Activated naive CD8-positive, alpha-beta T cell treated with anti-CD3 and anti-CD28 coated beads for 36 hours (primary cell): ENCODE measurements at places on chromosomes 11 and 22. TPM values are rescaled to one million over a fixed set of nuclear protein-coding genes. Genes with fewer than 3 reads are reported as not detected.
A peak's percentile ranks its signal among the peaks of the same experiment; 100 is the strongest.

Gene POTEH
- total RNA-seq: not detected

Gene PHOX2A
- total RNA-seq: not detected

Gene MAJIN
- 0.14 TPM for total RNA-seq

- H3K27ac ChIP-seq: no peak overlapping the region
- H3K27me3 ChIP-seq: no peaks in the 10 kb centered on the region
- H3K36me3 ChIP-seq: no peaks in the 10 kb centered on the region
- H3K4me3 ChIP-seq: no peak overlapping the region
- no peaks in the 10 kb centered on the region for H3K4me1 ChIP-seq
Observed at GRCh38 chr11:12503039-12503484, 125.7 kb downstream of the PARVA start.

GRCh38 chr11:35488117-35488516, 37.3 kb downstream of the PAMR1 start:
- H3K27ac ChIP-seq: no peak overlapping the region
- no peak overlapping the region for H3K4me3 ChIP-seq
- no peaks in the 10 kb centered on the region for H3K4me1 ChIP-seq
- peaks cover 37% of the 10 kb centered on the region for H3K27me3 ChIP-seq
- DNase-seq: no peak
- H3K36me3 ChIP-seq: no peaks in the 10 kb centered on the region

DNA sequence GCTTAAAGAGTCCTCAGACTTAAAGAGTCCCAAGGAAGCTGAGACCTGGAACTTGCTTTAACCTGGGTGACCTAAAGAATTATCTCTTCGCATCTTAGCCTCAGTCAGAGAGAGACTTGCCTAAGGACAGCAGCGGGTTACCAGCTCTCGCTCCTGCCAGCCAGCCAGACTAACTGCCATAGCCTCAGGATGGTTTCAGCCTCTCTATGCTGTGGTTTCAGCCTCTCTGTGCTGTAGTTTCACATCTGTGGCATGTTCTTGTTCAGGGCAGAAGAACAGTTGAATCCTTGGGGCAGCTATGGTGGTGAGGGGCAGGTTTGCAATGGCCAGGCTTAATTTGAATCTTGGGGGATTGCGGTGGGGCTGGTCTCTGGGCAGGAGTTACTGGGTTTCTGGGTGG, 2.3 kb downstream of the FRMD8 start:
- H3K27ac ChIP-seq: peak overlapping the region; percentile 17
- H3K27me3 ChIP-seq: no peaks in the 10 kb centered on the region

GRCh38 chr22:37144180-37144554, 5.5 kb downstream of the IL2RB start:
- no peak overlapping the region for H3K4me3 ChIP-seq
- DNase-seq: no peak
- no peak overlapping the region for H3K27ac ChIP-seq
- H3K27me3 ChIP-seq: no peaks in the 10 kb centered on the region
- peaks cover 58% of the 10 kb centered on the region for H3K36me3 ChIP-seq

DNA sequence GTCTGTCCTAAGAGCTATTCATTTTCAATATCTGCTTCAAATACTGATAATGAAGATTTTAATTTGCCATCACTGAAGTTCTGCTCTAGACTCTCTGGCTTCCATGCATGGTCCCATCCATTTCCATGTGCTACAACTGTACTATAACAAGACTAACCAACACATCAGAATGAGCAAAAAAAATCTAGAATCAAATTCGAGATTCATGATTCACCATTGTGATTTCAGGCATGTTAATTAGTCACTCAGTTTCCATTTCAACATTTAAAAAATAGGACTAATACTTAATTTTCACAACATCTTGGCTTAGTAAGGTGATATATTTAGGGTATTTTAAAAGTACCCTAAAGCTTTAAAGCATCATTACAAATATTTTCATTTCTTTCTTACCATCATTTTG, 22.8 kb downstream of the PICALM start:
- peak overlapping the region; percentile 48 for H3K4me3 ChIP-seq
- peaks cover 83% of the 10 kb centered on the region for H3K4me1 ChIP-seq
- H3K27ac ChIP-seq: peak overlapping the region; percentile 93
- H3K36me3 ChIP-seq: peaks cover 48% of the 10 kb centered on the region
- no peaks in the 10 kb centered on the region for H3K27me3 ChIP-seq

- peak overlapping the region; percentile 36 for H3K4me3 ChIP-seq
- H3K36me3 ChIP-seq: peaks cover 24% of the 10 kb centered on the region
Observed at GRCh38 chr11:3954448-3955298, 99.2 kb downstream of the STIM1 start.

- H3K36me3 ChIP-seq: peaks cover 20% of the 10 kb centered on the region
- no peak for DNase-seq
- H3K27ac ChIP-seq: no peak overlapping the region
- no peak overlapping the region for H3K4me3 ChIP-seq
- H3K4me1 ChIP-seq: peaks cover 4% of the 10 kb centered on the region
Observed at GRCh38 chr11:72391638-72392423, 42.5 kb downstream of the CLPB start.

DNA sequence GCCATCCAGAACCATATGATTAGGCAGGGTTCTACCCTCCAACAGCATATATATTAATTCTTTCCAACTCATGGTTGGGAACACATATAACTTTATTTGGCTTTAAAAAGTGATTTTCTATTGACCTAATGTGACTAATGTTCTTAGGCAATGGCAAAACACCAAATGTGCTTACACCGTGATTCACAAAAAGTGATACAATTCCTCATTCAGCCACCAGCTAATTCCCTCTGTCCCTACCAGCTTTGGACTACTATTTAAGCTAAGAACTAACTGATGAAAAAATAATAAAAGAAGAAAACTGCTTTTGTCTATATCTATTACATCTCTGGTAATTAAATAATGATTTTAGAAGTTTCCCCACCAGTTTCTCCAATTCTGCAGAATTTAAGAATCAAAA, 4.7 kb downstream of the CTSC start:
- H3K4me1 ChIP-seq: peaks cover 44% of the 10 kb centered on the region
- no peak overlapping the region for H3K27ac ChIP-seq
- peaks cover 64% of the 10 kb centered on the region for H3K36me3 ChIP-seq
- no peaks in the 10 kb centered on the region for H3K27me3 ChIP-seq

GRCh38 chr11:23112987-23113886, 253.0 kb upstream of the CCDC179 start:
- no peak for DNase-seq
- H3K27me3 ChIP-seq: no peaks in the 10 kb centered on the region
- no peaks in the 10 kb centered on the region for H3K4me1 ChIP-seq
